ENCODE measurements at places on chromosomes 6 and 20.

DNA sequence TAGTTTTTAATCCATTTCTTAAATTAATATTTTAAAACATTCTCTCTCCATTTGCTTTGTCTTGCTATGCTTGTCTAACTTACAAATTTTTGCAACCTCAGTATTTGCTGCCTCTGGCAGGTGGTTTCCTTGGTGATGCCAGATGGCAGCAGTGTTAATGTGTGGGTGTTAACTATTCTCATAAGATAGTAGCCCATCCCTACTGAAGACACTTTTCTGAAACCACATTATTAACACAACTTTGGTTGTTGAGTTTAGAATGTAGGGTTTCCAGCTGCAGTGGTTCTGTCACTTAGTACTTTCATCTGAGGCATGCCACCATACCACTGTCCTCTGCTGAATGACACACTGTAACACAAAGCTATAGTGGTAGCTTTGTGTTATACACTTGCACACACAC, 75.1 kb downstream of the MYO6 start:
- DNase-seq: no peak

- no peak for DNase-seq
Observed at GRCh38 chr6:52976149-52976548, 18.9 kb downstream of the GSTA4 start.

- no peak for DNase-seq
Observed at GRCh38 chr6:52909131-52909530, 367 bp downstream of the GSTA3 start.

DNA sequence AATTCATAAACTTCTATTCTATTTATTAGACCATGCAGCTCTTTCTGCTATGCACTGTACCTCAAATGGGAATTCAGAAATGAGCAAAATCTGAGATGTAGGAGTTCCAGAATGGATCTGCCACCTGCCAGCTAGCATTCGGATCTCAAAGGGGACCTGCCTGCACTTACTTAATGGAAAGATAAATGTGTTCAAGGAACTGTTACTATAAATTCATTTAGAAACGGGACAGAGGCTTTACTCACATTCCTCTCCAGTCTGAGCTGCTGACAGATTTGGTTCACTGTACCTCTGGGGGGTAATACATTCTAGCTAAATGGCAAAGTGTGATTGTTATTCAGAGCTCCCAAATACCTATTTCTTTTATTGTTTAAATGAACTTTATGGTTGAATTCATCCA, 384.1 kb downstream of the GRIK2 start:
- no peak for DNase-seq

GRCh38 chr20:52675375-52675774, 296.8 kb upstream of the TSHZ2 start:
- DNase-seq: no peak

DNA sequence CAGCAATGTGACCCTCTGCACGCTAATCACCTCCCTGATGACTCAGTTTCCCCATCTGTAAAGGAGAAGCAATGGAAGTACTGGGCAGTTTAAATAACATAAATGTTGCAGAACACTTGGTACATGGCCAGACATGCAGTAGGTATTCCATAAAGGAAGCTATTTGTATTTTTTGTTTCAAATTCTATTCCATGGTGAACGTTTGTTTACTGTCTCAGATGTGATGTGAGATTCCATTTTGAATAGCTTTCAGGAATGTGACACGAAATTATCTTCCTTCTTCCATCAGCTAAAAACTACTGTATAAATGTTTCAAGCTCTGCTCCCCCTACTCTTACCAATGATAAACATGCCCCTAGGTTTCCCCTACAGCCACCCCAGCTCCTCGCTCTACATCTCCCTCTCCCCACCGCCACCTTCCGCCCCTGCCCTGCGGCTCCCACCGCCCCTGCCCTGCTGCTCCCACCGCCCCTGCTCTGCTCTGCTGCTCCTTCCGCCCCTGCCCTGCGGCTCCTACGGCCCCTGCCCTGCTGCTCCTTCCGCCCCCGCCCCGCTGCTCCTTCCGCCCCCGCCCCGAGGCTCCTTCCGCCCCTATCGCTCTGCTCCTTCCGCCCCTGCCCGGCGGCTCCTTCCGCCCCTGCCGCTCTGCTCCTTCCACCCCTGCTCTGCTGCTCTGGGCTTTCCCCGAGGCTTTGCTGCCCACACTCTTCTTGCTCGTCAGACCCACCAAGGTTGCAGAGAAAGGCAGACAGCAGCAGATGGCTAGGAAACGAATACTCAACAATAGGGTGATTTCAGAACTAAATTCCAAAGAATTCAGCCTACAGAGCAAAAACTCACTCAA, 78.9 kb downstream of the THBS2 start:
- no peak for DNase-seq

- DNase-seq: no peak
Observed at GRCh38 chr6:136889271-136890193, 32.6 kb upstream of the SLC35D3 start.

DNA sequence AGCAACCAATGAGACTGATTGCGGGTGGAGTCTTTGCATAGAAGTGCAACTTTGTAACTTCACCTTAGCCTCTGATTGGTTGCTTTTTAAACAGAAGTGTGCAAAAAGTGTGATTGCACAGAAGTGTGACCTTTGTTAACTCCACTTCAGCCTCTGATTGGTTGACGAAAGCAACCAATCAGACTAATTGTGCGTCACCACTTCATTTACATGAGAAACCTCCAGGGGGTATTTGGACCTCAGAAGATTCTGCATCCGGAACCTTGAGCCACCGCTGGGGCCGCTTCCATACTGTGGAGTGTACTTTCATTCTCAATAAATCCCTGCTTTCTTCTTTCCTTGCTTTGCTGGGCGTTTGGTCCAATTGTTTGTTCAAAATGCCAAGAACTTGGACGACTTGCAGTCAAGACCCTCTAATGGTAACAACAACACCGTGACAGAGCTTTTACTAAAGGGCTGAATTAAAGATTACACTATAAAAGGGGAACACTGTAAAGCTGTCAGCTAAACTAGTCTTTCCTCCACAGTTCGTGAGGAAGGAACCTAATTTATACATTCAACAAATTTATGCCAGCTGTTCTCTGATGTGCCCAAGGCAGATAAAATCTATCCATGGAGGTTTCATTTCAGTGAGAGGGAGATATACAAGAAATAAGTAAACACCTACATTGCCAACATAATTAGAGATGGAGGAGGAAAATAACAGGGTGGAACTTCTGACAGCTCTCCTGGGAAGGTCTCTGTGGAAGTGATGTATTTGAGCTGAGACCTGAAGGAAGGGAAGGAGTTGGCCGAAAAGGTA, 1.4 kb upstream of the HECA start:
- no peak for DNase-seq

- DNase-seq: no peak
Observed at GRCh38 chr6:119677384-119677783, 327.8 kb upstream of the MAN1A1 start.

DNA sequence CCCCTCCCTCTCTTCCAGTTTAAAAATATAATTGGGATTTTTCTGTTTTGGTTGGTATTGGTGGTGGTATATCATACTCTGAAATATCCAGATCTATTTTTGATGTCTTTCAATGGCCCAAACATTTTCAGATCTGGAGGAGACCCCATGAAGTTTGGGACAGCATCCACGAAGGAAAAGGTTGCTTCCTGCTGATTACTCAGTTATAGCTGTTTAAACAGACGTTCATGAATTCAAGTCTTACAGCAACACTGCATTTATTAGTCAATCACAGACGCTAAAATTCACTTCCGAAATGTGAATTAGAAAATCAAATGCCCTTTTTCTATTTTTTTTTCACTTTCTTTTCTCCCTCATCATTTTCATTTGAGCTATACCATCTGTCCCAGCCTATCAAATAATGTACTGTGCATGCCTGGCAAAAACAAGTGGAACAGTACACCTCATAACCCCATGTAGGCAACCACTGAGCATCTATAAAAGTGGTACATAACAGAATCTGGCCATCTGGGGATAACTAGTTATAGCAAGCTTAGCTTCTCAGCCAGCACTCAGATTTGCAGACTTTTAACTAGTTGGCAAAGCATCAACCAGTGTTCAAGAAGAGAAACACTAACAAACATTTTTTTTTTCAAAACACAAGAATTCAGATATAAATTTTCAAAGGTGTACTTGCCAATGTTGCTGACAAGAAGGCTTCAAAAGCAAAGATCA, 124.5 kb downstream of the HIVEP2 start:
- DNase-seq: no peak

GRCh38 chr20:34999782-35000181, 44.1 kb downstream of the MYH7B start:
- DNase-seq: no peak

DNA sequence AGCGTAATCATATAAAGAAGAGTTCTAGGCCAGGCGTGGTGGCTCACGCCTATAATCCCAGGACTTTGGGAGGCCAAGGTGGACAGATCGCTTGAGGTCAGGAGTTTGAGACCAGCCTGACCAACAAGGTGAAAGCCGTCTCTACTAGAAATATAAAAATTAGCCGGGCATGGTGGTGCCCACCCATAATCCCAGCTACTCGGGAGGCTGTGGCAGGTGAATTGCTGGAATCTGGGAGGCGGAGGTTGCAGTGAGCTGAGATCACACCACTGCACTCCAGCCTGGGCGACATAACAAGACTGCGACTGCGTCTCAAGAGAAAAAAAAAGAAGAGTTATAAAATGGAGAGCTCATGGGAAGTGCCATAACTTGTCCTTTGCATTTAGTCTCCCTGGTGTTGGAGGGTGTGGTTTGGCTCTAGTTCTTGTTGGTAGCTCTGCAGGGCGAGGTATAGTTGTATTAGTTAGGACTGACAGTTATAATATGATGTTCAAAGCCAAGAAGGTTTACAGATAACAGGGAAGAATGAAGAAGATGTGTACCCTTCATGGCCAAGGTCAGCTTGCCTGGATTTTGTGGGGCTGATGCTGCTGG, 54.8 kb downstream of the UTRN start:
- no peak for DNase-seq

- no peak for DNase-seq
Observed at GRCh38 chr6:76742919-76743318, 670.5 kb upstream of the IMPG1 start.

DNA sequence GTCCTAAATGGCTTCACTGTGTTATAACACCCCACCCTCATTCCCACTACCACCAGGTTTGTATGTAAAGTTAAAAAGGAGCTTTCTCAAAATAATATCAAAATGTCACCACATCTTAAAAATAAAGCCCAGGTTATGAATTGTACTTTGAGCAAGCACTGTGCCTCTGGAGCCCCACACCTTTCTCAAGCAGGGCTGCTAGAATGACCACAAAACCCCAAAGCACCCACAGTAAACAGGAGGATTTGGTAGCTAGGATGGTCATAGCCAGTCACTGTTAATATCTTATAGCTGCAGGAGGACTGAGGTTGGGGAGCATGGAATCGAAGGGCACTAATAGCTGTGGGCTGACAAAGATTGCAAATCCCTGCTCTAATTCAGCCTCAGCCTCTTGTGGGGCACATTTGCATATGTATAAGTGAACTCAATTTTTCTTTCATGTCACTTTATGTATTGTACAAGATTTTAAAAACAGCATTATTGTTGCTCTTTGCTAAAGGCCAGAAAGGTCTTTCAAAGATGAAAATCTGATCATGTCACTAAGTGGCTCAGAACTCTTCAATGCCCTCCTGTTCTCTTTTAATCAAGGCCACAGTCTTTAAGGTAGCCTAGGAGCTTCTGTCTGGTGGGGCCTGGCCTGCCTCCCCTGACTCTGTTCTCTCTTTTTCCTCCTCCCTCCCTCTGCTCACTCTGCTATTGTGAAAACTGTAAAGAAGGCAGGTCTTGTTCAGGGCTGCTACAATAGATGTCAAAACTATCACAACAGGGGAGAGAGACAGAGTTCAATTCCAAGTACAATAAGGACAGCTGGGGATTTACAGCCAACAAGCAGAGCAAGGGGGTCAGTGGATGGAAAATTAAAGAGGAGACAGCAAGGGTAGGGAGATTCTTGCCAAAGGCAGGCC, 101.6 kb downstream of the TMEM200A start:
- DNase-seq: no peak

DNA sequence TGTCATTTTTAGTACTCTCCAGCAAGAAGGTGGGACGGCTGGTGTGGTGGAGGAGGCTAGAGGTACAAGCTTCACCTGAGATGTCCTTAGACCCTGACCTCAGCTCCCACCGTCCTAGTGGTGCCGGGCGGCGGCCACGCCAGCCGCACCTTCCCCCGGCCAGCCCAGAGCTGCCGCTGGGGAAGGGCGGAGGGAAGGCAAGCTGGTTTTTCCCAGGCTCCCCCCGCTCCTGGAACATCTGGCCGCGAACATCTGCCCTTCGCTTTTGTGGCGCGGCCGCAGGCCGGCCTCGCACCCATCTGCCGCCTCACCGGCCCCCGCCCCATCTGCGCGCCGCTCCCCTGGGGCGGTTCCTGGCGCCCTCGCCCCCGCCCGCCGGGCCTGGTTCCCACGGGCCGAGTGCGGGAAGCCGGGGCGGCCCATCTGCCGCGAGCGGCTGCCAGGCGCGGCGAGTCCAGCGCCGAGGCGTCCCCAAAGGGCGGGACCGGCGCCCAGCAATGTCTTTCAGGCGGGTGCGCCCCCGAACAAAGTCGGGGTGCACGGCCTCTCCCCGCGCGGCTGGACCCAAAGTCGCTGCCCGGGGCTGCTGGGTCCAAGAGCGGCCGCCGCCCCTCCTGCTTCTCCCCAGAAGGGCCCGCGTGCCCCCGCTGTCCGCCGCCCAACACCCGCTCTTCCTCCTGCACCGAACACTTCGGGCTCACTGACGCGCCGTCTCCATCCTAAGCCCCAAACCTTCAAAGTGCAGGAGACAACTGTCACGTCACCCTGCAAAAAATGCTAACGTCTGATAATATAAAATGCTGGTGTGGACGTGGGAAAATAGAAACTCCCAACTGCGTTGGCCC, 17.3 kb upstream of the ID1 start:
- DNase-seq: no peak

DNA sequence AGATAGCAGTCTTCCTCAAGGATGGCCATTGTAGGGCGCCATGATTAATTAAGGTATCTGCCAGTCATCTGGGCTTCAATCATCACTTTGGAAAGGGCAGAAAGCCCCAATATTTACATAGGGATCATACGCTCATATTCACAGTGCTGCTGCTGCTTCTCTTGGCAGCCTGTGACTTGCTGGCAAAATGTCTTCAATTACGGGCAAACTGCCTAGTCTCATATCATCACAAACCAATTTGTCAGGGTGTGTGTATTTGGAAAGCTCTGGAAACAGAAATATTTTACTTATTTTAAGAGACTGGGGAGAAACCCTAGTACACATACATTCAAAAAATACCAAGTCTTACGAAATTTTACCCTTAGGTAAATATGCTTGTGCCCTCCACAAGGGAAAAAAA, 77.6 kb downstream of the SAMD5 start:
- DNase-seq: no peak

- no peak for DNase-seq
Observed at GRCh38 chr20:3646651-3647050, 16.5 kb downstream of the GFRA4 start.

GRCh38 chr6:6736791-6737654, 148.5 kb downstream of the LY86 start:
- DNase-seq: no peak

Measured in CD4-positive, alpha-beta T cell treated with Interleukin-1 beta for 1 hour (primary cell).